ENCODE measurements at places on chromosomes 16 and 17. TPM values are rescaled to one million over a fixed set of nuclear protein-coding genes. Genes with fewer than 3 reads are reported as not detected.

DNA sequence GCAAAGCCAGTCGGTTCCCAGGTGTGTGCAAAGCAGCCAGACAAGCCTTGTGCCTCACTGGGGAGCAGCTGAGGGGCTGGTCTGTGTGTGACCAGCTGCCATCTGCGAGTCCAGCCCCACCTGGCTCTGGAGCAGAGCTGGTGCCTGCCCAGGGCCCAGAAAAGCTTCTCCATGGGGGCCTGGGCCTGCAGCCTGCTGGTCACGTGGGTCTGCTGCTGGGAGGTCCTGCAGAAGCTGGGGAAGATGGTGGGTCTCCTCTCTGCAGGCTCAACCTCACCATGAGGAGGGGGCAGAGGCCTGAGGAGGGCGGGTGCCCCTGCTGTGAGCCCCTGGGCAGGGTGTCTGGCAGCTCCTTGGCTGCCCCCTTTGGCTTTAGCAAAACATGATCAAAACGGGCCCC is 71.9 kb downstream of the ENGASE start:
- no peaks in the 10 kb centered on the region for H3K4me1 ChIP-seq
- H3K36me3 ChIP-seq: no peaks in the 10 kb centered on the region
- DNase-seq: no peak
- H3K27ac ChIP-seq: no peak overlapping the region
- H3K4me3 ChIP-seq: no peak overlapping the region

DNA sequence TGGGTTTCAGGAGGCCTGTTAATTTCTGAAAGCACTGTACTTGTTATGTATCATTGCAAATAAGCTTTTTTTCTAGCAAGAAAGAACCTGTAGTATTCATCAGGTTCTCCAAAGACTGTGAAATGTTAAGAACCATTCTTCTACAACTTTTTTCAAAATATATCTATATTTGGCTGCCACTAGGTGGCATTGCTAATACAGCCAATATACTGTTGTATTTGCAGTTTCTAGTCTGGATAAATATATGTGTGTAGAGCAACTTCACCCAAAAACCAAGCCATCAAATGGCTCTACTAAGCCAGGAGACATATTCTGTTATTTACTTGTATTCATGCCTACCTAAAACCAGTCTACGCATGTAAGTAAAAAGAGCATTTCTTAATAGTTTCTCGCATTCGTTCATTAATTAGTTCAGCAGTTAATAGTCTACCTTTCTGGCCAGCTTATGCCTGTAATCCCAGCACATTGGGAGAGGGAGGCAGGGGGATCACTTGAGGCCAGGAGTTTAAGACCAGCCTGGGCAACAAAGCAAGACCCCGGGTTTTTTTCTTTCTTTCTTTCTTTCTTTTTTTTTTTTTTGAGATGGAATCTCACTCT is 39.5 kb downstream of the VMP1 start:
- H3K36me3 ChIP-seq: peaks cover 11% of the 10 kb centered on the region
- no peak overlapping the region for H3K27ac ChIP-seq
- DNase-seq: no peak
- H3K4me1 ChIP-seq: peaks cover 14% of the 10 kb centered on the region
- H3K27me3 ChIP-seq: no peaks in the 10 kb centered on the region

- peaks cover 1% of the 10 kb centered on the region for H3K36me3 ChIP-seq
- H3K27me3 ChIP-seq: no peaks in the 10 kb centered on the region
Observed at GRCh38 chr16:70470927-70471341, 16.5 kb downstream of the FCSK start.

Gene HELZ
- total RNA-seq: 70.4 TPM

Gene LGALS9B
- total RNA-seq: not detected

Gene TSPOAP1
- 31.4 TPM for total RNA-seq

All from activated T-helper 1 cell treated with anti-CD3 and anti-CD28 coated beads, Interleukin-12 subunit alpha, Interleukin-12 subunit beta, Interleukin-2, Interleukin-4 antibody, amounts not matched to agents 30 ng/mL and 10 ng/mL and 1 ng/mL, durations not matched to agents 14 hours and 24 hours and 36 hours (primary cell).